ENCODE measurements at places on chromosomes 12 and 14.

DNA sequence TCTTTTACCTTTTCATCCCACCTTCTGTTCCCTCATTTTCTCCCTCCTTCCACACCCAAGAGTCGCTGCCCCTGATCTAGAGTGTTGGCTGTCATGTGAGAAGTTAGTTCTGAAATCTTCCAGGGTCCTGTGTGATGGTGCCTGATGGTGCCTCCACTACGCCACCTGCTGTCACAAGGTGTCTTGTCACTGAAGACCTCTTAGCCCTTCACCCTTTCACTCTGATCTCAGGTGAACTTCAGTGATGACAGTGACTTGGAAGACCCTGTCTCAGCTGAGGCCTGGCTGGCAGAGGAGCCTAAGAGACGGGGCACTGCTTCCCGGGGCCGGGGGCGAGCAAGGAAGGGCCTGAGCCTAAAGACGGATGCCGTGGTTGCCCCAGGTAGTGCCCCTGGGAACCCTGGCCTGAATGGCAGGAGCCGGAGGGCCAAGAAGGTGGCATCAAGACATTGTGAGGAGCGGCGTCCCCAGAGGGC is 7.6 kb upstream of the PFDN5 start:
- DNase-seq: no peak

DNA sequence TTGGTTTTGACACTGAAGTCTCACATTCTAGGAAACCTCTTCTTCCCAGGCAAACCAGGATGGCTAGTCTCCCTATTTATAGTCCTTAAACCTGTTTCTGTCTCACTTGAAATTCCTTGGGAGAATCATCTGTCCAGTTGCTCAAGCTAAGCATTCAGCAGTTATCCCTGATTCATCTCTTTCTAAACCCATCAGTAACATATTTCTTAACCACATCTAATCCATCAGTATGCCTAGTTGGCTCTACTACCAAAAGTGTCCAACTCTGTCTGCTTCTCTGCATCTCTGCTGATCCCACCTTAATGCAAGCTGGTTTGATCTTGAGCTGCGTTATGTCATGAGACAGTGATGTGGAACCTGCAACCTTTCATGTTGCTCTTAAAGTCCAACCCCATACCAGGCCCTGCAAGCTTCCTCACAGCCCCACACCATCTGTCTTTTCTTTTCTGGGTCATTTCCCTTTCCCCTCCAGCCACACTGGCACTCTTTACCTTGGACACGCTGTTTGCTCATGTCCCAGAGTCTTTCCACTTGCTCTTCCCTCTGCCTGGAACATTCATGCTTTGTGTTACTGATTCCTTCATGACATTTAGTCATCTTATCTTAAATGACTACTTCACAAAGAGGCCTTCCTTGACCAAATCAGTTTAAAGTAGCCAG is 380.8 kb upstream of the RGS6 start:
- DNase-seq: peak; percentile 91

DNA sequence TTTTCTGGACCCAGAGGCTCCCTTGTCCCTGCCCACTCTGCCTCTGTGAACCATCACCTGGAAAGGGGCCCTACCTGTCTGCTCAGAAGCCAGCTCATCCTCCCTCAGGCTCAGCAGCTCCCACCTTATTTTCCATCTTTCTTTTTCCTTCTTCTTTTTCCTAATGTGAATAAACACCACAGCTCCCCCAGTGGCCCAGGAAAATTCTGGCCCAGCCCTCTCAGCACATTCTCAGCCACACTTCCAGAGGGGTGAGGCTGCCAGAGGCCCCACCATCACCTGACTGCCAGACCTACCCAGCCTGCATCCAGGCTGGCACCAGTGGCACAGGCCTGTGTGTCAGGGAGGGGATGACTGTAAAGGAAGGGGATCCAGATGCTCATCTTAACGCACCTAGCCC is 23.0 kb downstream of the ZFHX2 start:
- DNase-seq: no peak

- no peak for DNase-seq
Observed at GRCh38 chr12:6534695-6534944, 303 bp downstream of the GAPDH start.

DNA sequence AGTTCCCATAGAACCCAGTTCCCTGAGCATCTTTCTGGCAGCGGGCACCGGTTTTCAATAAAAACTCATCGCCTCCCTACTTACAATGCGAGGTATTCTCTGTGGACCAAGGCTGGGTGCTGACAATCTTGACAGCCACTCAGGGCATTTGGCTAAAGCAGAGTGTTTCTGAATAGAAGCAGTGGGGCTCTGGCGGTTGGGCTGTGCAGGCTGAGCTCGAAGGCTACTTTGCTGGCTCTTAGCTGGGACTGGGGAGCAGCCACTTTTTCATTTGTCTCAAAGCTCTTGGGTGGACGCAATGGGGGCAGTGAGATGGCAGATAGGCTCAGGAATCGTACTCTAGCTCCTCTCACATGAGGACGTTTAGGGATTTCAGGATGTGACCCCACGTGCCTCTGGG is 151.8 kb downstream of the UNC79 start:
- DNase-seq: no peak

- DNase-seq: no peak
Observed at GRCh38 chr12:96258104-96258961, 64.2 kb downstream of the ELK3 start.

DNA sequence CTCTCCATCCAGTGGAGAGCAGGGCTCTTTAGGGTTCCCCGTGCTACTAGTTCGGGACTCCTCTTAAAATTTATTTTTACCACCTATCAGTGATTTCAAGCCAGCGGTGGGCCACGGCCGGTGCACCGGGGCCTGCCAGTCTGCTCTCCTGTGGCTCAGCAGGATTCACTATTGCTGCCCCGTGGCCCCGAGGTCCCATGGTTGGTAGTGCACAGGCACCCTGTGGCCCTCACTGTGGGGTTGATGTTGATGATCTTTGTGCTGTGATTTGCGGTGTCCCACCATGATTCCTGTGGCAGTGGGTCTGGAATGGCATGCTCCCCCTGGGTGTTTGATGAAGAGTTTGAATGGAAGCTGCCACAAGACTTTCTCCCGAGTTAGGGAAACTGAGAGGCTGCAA is 12.6 kb upstream of the MEG3 start:
- no peak for DNase-seq

DNA sequence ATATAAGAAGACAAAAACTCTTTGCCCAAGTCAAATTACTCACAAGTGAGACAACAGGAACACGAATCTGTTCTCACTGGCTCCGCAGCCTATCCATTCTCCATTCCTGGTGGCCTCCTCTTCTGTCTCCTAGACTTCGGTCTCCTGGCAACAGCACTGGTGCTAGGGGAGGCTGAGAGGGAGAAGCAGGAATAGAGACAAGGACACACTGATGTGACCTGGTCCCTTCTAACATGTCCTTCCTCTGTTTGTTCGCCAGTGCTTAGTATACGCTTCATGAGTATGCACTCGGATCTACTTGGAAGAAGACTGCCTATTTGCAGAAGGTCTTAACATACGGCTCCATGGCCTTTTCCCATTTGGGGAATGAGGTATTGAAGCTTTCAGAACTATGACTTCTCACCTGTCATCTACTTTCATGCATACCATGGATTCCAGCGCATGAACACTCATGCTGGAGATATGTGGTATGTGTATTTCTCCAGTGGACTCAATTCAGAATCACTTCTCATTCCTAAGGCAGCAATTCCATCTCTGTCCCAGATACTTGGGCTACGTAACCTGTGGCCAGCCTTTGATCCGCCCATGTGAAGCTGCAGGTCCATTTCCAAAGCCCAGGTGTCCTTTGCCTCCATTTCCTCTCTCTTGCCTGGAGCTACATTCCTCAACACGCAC is 33.9 kb downstream of the BHLHE41 start:
- no peak for DNase-seq

- DNase-seq: no peak
Observed at GRCh38 chr14:36519431-36520321, at the start of gene NKX2-1. TSS of gene NKX2-1 (minus strand) at chr14:36520232. CDS start at chr14:36520129, 103 bp downstream.

DNA sequence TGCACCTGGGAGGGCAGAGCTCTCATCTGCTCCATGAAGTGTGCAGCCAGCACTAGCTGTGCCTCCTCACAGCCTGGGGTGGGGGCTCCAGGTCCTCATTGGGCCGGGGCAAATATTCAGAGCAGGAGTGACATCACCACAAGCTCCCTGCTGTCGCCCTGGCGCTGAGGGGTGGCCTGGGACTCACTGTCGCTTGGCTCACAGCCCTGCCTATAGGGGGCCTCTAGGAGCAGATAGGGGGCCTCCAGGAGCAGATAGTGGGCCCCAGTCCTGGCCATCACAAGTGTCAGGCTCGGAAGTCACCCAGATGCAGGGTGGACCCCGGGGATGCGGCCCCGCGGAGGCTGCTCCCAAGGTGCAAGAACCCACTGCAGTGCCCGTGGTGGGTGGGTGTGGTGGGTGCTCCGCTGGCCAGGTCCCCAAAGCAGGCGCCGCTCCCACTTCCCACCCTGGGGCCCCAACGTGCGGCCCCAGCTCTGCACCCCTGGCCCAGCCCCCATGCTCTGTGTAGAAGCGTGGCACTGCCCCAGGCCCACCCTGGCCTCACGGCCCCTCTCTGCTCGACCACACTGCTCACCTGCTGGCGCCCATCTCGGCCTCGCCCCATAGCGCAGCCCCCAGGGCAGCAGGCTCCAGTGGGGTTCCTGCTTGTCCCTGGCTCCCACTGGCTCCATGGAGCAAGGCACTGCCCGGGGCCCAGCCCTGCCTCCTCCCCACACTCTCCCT is 18.0 kb downstream of the SYNJ2BP start:
- DNase-seq: no peak

DNA sequence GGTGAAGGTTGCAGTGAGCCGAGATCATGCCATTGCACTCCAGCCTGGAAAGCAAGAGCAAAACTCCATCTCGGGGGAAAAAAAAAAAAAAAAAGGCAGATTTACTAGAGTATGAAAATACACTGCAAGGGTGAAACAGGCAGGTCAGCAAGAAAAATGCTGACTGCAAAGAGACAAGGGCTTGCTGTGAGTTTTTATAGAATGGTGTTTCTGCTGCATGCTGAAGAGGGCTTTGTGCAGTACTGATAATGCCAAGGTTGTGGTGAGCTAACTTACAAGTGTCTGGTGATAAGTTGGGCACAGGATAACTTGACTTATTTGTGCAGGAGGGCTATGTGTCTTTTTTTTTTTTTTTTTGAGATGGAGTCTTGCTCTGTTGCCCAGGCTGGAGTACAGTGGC is 25.9 kb upstream of the SRP54 start:
- DNase-seq: no peak

DNA sequence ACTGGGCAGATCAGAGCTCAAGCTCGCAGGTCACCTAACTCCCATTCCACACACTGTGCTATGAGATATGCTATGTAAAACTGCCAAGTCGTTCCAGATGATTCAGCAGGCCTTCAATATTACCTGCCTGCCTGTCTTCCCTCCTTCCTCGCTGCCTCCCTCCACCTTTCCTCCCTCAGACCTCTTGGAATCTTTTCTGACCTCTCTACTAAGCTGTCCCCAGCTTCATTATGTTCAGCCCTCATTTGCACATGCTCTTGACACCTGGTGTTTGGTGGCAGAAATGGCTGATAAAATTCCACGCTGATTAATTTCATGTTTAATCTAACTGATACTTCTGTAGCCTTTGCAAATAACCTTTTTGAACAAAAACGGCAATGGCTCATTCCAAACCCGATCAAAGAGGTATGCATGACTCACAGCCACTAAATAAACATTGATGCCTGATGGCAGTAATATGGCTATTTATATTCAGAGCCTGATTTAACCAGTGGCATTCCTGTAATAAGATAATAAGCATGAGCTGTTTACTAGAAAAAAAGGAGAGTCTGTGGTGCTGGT is 130.8 kb upstream of the EGLN3 start:
- DNase-seq: no peak

DNA sequence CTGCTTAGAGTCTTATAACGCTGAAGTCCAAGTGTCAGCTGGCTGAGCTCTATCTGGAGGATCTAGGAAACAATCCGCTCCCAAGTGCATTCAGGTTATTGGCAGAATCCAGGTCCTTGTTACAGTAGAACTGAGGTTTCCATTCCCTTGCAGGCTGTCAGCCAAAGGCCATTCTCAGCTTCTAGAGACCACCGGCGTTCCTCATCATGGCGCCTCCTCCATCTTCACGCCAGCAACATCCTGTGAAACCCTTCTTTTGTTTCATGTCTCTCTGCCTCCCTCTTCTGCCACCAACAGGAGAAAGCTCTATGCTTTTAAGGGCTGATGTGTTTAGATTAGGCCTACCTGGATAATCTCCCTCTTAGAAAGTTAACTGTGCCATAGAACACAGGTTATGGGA is 133.0 kb upstream of the RASSF8 start:
- no peak for DNase-seq

GRCh38 chr14:52786887-52787286 is 4.5 kb downstream of the GNPNAT1 start:
- no peak for DNase-seq

DNA sequence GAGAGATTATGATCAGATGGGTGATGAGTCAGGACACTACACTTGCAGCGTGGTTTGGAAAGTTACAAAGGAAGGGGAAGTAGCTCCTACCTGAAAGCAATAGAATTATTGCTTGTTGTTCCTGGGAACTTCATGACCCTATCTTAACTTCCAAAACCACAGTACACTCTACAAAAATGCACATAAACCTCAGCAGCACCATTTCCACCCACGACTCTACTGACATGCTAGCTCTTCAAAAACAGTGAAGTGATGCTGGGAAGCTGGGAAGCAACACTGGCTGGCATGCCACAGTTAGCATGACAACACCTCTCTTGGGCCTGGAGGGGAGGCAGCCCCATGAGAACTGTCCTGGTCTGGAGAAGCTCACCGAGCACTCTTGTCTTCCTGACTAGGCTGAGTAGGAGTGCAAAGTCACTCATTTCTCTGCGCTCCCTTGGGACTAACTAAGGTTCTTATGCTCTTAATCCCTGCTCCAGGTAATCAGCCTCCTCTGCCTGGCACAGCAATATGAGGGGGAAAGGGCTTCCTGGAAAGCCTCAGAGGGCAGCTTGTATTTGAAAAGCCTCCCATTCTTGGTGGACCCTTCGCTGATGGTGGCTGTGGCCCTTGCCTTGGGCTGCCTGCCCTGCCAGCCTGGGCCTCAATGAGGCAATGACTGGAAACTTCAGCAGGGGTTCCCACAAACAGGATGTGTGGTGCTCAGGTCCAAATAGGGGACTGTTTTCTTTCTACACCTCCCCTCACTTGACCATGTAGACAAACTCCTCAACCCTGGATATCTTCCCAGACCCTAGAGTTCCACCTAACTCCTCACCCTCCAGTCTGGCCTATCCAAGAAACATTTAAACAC is 1.2 kb downstream of the KRT3 start:
- DNase-seq: peak; percentile 21

DNA sequence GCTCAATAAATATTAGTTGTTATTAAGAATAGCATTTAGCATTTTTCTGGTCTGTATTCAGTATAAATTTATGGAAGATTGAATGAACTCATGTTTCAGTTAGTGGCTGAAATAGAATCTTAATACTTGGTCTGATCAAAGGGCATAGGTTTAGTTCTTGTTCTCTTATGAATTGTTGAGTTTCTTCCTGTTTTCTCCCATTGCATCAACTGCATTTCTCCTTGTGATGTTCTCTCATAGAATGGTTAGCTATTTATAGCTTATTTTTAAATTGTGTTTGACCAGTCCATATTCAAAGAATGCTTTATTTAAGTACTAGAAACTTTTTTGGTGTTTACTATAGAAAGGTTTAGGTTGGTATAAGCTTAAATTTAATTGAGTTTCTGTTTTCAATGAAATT is 29.8 kb downstream of the APAF1 start:
- no peak for DNase-seq
